ENCODE measurements at places on chromosomes 7 and 10.

- no peak for DNase-seq
Observed at GRCh38 chr10:49056356-49056755, 59.0 kb downstream of the VSTM4 start.

DNA sequence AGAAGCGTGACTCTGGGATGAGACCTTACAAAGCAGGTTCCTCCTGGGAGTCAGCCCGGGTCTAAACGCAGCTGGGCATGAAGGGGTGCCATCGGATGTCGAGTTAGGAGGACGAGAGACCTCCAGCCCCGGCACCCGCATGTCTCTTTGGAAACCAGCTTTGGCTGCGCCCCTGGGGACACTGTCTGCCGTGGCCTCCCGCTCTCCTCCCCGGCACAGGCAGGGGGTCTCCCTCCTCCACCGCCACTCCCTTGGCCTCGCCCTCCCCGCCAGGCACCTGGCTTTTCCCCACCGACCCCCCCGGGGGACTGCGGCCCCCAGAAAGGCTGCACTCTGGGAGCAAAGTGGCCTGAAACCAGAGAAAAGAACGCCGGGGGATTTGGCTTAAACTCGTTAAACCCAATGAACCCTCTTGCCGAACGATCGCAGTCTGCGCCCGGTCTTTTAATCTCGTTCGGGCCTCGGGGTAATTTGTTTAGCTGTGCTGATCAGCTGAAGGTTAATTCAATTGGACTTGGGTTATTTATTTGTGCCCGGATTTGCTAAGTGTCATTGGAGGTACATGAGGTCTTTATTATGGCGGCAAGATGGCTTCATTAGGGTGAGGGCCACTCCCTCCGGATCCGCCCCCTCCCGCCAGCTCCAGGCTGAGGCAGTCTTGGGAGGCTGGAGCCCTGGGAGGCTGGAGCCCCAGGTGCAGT, 16.4 kb upstream of the PSMG3 start:
- DNase-seq: no peak

DNA sequence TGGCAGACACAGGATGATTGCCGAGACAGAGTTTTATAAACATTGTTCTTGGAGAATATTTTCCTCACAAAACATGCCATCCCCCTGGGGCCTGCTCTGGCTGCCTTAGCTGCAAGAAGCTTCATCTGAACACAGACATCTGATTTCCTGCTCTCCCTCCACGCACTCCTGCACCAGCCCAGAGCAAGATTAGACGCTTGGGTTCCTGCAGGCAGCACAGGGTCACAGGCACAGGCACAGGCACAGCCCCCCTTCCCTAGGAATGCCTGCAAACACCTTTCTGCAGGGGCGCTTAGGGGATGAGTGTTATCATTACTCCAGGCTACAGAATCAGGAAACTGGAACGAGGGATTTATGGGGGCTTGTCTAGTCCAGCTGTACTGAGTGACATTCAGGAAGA, 450.3 kb downstream of the GRID1 start:
- no peak for DNase-seq

DNA sequence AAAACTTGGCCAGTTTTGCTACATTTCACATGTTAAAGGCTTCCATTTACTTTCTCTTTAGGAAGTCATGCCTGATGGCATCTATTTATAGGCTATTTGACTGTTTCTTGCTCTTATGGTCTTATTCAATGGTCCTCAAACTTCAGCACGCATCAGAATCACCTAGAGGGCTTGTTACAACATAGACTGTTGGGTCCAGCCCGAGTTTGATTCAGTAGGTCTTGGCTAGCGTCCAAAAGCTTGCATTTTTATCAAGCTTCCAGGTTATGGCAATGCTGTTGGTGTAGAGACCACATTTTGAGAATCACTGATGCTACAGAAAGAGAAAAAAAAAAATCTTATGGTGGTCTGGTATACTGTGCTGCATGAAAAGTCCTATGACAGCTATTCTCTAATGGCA, 51.9 kb downstream of the MTPN start:
- DNase-seq: no peak

- no peak for DNase-seq
Observed at GRCh38 chr10:125111118-125111727, 49.1 kb downstream of the CTBP2 start.

GRCh38 chr10:3987143-3987974, 202.3 kb upstream of the KLF6 start:
- no peak for DNase-seq

- peak; percentile 39 for DNase-seq
Observed at GRCh38 chr7:43570688-43571365, 12.1 kb upstream of the STK17A start.

DNA sequence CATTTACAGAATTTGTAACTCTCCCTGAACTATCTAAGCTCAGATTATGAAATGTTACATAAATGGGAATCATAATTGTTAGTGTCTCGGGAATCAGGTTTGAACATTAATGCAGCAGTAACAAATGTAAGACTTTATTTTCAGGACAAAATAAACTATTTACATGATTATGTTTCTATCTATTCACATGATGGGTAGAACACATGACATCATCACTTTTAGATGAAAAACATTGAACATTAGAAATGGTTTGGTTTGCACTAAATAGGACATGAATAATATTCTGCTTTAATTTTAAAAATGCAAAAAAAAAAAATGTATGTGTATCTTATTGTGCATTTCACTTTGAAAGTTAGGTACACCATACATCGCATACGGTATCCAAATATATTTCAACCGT, 745.5 kb upstream of the POT1 start:
- no peak for DNase-seq

DNA sequence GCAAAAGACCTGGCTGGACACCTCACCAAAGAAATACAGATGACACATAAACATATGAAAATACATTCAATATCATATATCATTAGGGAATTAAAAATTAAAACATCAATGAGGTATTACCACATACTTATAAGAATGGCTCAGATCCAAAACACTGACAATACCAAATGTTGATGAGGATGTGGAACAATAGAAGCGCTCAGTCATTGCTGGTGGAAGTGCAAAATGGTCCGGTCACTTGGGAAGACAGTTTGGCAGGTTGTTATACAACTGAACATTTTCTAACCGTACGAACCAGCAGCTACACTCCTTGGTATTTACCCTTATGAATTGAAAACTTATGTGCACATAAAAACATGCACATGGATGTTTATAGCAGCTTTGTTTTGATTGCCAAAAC, 38.5 kb downstream of the ZMYND11 start:
- no peak for DNase-seq

DNA sequence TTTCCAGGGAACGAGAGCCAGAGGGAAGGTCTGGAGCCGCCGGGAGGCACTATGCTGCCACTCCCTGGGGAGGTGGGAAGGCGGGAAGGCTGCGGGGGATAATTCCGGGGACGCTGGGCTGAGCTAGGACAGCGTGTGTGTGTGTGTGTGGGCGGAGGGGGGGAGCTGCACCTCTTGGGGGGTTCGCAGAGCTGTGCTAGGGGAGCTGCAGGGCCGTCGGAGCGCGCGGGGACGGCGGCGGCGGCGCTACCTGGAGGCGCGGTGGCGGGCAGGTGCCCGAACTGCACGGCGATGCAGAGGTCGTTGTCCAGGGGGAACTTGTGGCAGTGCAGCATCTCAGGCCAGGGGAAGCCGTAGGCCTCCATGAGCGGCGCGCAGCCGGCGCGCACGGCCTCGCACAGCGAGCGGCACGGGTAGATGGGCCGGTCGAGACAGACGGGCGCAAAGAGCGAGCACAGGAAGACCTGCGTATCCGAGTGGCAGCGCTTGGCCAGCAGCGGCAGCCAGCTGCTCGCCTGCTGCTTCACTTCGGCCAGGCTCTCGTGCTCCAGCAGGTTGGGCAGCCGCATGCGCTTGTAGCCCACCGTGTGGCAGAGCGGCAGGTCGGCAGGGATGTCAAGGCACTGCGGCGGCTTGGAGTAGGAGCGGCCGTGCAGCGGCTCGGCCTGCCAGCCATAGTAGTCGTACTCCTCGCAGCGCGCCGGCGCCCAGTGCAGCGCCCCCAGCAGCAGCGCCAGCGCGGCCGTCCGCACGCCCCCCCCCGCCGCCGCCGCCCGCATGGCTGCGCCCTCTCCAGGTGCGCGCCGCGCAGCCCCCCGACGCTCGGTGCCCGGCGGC, 526 bp downstream of the SFRP5 start:
- peak; percentile 45 for DNase-seq

- DNase-seq: no peak
Observed at GRCh38 chr7:120164-120991, 72.0 kb upstream of the FAM20C start.

GRCh38 chr7:151016942-151017341, 7.4 kb downstream of the ATG9B start:
- no peak for DNase-seq

DNA sequence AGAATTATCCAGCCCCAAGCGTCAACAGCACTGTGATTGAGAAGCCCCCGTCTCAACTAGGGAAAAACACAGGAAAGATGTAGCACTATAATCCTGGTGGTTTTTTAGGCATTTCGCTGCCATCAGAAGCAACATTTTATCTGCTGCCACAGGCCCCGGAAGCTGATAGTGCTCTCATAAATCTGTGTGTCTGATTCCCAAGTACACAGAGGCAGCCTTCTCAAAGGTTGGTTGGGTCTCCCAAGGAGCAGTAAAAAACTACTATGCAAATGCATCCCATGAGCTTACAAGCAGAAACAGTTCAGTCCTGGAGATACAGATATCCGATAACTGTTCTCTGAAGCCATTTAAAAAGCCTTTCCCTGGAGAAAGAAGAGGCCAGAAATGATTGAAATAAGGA, 45.8 kb upstream of the LYZL1 start:
- DNase-seq: no peak

GRCh38 chr7:132590162-132590561, 13.9 kb upstream of the PLXNA4 start:
- DNase-seq: no peak

GRCh38 chr10:118108194-118109026, 61.7 kb upstream of the RAB11FIP2 start:
- DNase-seq: no peak

GRCh38 chr7:20374399-20374798, 43.7 kb downstream of the ITGB8 start:
- DNase-seq: no peak

GRCh38 chr7:22712999-22713398, 14.0 kb upstream of the IL6 start:
- no peak for DNase-seq

DNA sequence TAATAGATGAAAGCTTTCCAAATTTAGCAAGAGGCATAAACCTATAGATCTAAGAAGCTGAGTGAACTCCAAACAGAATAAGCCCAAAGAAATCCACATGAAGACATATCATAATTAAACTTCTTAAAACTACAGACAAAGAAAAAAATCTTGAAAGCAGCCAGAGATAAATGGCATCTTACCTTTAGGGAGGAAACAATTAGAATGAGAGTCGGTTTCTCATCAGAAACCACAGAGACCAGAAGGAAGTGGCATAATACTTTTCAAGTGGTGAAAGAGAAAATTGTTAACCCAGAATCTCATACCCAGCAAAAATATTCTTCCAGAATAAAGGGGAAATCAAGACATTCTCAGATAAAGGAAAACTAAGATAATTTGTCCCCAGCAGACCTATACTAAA, 98.9 kb upstream of the NANOS1 start:
- DNase-seq: no peak

- DNase-seq: no peak
Observed at GRCh38 chr7:20601121-20601520, 14.3 kb upstream of the ABCB5 start.

- DNase-seq: no peak
Observed at GRCh38 chr7:91249506-91250233, 14.6 kb upstream of the FZD1 start.

GRCh38 chr7:129343099-129343700, 91.0 kb upstream of the STRIP2 start:
- peak; percentile 39 for DNase-seq

DNA sequence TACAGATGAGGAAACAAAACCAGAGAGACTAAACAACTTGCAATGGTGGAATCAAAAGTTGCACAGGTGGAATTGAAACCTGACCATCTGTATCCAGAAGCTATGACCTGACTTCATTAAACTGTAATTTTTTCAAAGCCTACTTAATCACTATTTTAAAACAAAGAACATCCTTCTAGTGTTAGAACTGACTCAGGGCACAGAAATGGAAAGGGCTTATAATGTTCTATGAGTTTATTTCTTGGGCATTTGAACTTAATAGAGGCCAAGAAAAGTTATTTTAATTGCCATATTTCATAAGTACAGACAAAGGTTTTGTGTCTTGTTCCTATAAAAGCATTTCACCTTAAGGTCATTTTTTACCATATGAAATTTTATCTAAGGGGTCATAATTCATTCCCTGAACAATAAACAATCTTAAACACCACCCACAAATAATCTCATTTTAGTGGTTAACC, 8.8 kb downstream of the ITGB1 start:
- no peak for DNase-seq

DNA sequence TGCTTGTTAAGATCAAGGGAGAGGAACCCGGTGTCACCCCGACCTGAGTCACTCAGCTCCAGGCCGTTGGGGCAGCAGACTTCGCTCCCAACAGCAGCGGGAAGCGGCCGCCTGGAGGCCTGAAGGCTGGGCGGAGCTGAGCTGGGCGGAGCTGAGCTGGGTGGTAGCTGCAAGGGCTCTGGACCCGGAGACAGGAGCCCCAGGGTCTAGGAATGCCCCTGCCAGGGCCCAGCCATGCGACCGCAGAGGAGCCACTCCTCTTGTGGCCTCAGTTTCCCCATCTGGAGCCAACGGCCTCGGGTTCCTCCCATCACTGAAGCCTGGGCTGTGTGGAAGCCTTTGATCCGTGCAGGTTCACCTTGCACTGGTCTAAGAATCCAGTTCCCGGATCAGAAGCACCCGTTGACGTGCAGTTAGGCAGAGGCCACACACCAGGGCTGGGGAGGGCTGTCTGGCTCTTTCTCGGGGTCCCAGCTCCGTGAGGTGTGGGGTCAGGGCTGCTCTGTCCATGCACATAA, 21.9 kb upstream of the DPYSL4 start:
- no peak for DNase-seq

GRCh38 chr10:133269367-133269766, 7.3 kb downstream of the ADAM8 start:
- DNase-seq: no peak

GRCh38 chr7:15972862-15973275, 286.4 kb upstream of the MEOX2 start:
- DNase-seq: no peak

DNA sequence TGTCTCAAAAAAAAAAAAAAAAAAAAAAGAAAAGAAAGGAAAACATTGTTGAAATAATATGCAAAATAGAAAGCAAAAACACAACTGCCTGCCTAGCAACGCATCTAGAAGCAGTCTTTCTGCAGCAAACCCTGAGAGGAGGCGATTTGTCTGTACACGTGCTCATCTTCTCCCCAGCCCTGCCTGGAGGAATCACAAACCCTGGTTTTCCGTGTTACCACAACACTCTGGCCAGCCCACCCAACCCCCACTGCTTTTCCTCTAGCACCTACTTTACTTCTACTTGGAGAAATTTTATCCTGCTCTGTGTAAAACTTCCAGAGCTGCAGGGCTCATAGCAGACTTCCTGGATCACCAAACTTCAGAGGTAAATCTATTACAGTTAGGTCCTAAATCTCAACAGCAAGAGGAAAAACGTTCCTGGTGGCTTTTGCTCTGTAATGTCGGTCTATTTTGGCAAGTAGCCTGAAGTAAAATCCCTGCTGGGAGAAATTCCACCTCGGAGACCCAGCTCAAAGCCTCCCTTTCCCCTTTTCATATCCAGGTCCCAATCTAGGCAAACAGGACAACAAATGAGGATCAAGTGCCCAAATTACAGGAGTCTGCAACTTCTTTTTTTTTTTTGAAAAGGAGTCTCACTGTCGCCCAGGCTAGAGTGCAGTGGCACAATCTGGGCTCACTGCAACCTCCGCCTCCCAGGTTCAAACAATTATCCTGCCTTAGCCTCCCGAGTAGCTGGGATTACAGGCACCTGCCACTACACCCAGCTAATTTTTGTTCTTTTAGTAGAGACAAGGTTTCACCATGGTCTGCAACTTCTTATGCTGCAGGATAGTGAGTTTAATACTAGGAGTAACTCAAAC, 91.6 kb downstream of the DNMBP start:
- no peak for DNase-seq
